ENCODE measurements at places on chromosomes 13 and 19. TPM values are rescaled to one million over a fixed set of nuclear protein-coding genes. Genes with fewer than 3 reads are reported as not detected.

GRCh38 chr13:43665388-43665787 lies 121.4 kb downstream of the ENOX1 start:
- no peak overlapping the region for H3K27ac ChIP-seq
- H3K36me3 ChIP-seq, result no peaks in the 10 kb centered on the region
- no peaks in the 10 kb centered on the region for H3K4me1 ChIP-seq
- no peak for DNase-seq
- no peaks in the 10 kb centered on the region for H3K27me3 ChIP-seq

GRCh38 chr13:57784633-57785032 lies 153.1 kb downstream of the PCDH17 start:
- H3K4me3 ChIP-seq, result no peak overlapping the region
- no peaks in the 10 kb centered on the region for H3K4me1 ChIP-seq

DNA sequence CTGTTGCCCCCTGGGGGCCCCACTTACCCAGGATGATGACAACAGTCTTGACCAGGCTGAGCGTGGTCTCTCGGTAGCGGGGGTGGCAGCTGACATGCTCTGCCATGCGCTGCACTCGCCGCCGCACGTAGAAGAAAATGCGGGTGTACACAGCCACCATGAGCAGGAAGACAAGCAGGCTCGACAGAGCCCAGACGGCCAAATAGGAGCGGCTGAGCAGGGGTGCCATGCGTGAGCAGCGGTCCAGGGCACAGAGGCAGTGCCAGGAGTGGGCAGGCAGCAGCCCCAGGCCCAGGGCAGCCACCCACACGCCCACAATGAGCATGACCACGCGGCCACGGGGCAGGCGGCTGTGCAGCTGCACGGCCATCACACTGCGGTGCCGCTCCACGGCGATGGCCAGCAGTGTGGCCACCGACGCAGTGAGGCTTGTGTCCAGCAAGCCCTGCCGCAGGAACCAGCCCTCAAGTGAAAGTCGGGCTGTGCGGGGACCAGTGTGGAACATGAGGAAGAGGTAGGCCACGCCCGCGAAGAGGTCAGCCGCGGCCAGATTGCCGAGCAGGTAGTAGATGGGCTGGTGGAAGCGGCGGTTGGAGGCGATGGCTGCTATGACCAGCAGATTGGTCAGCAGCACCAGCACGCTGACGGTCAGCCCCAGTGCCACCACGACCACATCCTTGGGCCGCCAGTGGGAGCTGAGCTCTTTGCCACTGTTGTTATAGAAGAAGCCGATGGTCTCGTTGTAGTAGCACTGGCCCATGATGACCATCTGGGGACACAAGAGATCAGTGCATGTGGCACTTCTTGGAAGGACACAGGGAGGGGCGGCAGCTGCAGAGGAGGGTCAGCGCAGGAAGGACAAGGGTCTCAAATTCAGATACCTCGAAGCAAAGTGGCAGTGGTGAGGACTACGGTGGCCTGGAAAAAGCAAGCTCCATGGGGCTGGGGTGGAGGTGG lies 1.2 kb downstream of the LPAR2 start:
- no peaks in the 10 kb centered on the region for H3K27me3 ChIP-seq
- H3K27ac ChIP-seq, result no peak overlapping the region
- H3K4me3 ChIP-seq, result peak overlapping the region; percentile 98
- no peak for DNase-seq

DNA sequence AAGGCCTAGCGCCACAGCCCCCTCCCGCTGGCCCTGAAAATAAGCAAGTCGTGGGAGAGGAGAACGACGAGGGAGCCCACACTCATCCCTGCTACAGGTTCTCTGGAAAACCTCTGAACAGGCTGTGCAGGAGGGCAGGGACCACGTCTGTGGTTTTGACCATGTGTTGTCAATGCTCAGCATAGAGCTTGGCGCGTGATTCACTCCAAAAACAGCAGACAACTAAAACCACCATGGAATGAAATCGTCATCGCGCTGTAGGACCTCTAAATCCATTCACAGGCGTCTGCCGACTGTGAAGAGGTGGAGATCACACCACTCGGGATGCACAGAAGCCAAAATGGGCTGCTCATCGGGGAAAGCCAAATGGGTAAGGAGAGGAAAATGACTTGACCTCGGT lies 121.3 kb downstream of the COL4A1 start:
- no peak for DNase-seq
- no peaks in the 10 kb centered on the region for H3K27me3 ChIP-seq
- H3K4me3 ChIP-seq, result no peak overlapping the region
- no peak overlapping the region for H3K27ac ChIP-seq
- H3K4me1 ChIP-seq, result no peaks in the 10 kb centered on the region

DNA sequence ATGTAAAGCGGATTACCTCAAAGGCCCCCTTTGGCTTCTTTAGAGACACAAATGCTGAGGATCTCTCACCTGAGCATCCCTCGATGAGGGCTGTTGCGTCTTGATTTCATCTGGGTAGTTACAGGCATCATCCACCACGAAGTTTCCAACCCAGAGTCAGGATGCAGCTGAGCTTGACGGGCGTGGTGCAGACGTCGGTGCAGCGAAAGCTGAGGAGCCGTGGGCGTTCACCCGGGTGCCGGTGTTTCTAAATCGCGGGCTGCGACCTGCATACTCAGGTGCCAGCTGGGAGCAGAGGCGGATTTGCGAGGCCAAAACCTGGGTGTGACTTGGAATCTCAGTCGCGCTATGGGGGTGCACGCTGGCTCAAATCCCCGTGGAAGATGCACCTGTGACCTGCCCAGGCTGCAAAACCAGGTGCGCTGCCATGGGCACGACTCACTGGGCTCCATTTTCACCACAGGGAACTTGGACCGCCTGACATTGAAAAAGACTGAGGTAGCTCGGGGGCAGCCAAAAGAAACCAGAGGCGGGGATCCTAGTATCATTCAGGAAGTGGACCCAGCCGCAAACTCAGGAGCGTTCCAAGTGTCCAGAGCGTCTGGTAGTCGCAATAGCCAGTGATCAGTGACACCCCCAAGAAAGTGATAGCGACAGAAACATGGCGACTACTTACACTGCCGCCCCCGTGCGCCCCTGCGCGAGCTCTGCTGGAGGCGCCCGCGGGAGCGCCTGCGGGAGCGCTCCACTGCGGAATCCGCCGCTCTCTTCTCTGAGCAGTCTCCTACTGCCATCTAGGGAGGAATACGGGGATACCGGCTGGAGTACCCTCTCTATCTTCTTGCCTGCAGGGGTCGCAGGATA lies 36.4 kb upstream of the IGFL4 start:
- 0 out of 2 replicates have a peak, but pooled peaks cover 2% of the 10 kb centered on the region for H3K4me1 ChIP-seq
- DNase-seq, result peak; percentile 89
- peak overlapping the region; percentile 83 for H3K4me3 ChIP-seq
- H3K27me3 ChIP-seq, result peaks cover 5% of the 10 kb centered on the region

- no peaks in the 10 kb centered on the region for H3K36me3 ChIP-seq
- H3K27ac ChIP-seq, result no peak overlapping the region
- DNase-seq, result no peak
- H3K4me1 ChIP-seq, result no peaks in the 10 kb centered on the region
- no peaks in the 10 kb centered on the region for H3K27me3 ChIP-seq
Measured at GRCh38 chr19:33522371-33522662, 726 bp upstream of the PEPD start.

DNA sequence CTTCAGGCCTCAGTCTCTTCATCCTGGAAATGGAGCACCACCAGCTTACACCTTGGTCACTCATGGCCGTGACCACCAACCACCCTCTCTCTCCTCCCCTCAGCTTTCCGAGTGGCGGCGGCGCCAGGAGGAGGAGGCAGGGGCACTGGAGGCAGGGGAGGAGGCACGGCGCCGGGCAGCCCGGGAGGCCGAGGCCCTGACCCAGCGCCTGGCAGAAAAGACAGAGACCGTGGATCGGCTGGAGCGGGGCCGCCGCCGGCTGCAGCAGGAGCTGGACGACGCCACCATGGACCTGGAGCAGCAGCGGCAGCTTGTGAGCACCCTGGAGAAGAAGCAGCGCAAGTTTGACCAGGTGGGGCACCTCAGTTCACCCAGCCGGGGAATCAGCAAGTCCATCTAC lies 47.7 kb downstream of the KCNC3 start:
- H3K27ac ChIP-seq, result no peak overlapping the region
- H3K36me3 ChIP-seq, result peaks cover 59% of the 10 kb centered on the region
- no peak for DNase-seq
- H3K4me1 ChIP-seq, result no peaks in the 10 kb centered on the region
- no peak overlapping the region for H3K4me3 ChIP-seq
- H3K27me3 ChIP-seq, result no peaks in the 10 kb centered on the region

DNA sequence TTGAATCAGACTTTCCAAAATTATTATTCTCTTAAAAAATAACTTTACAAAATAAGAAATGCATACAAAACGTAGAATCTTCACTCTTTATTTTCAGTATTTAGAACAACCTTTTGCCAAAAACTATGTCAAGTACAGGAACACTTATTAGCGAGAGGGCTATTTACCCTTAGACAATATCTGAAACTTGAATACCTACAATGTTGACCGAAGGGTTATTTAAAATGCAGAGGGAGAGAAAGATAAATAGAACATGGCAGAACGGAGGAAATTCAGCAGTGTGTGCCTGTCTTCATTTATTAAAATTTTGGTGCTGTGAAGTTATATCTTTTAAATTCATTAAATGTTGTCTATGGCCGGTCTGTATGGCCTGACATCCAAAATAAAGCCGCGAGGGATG lies 198.8 kb downstream of the EFNB2 start:
- no peak overlapping the region for H3K27ac ChIP-seq
- no peak for DNase-seq
- H3K27me3 ChIP-seq, result no peaks in the 10 kb centered on the region
- H3K36me3 ChIP-seq, result peaks cover 25% of the 10 kb centered on the region

DNA sequence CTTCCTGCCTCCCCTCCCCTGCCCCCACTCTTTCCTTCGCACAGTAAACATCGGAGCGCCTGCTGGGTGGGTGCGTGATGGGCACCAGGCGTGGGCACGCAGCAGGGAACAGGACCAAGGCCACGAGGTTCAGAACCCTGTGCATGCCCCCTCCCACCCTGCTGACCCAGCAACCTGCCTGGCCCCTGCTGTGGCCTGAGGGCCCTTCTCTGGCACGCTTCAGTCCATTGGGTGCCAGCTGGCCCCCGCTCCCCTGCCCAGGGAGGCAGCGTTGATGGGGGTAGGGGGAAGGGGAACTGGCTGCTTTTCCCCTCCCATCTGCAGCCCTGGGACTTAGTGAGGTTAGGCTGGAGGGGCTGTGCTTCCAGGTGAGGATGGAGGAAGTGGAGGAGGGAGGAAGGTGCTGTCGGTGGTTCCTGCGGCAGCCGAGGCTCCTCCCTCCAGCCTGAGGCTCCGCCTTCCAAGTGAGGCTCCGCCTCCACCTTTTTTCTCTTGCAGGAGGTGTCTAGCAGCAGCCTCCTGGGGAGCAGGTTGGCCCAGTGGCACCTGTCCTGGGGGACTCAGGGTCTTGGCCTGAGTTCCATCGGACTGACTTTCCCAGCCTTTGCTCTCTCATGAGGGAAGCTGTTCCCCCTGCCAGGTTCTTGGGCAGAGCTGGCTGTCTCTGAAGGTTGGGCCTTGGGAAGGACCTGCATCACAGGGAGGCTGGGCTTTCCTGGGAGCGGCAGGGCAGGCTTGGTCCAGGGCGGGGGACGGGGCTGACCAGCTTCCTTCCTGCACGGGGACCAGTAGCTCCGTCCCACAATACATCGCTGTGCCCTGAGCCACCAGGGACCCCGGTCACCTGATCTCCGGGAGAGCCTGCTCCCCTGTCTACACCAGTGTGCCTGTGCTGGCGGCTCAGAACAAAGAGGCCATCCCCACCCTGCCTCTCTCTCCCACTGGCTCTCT lies 7.3 kb downstream of the PIAS4 start:
- no peaks in the 10 kb centered on the region for H3K27me3 ChIP-seq
- H3K27ac ChIP-seq, result no peak overlapping the region
- H3K4me1 ChIP-seq, result no peaks in the 10 kb centered on the region

DNA sequence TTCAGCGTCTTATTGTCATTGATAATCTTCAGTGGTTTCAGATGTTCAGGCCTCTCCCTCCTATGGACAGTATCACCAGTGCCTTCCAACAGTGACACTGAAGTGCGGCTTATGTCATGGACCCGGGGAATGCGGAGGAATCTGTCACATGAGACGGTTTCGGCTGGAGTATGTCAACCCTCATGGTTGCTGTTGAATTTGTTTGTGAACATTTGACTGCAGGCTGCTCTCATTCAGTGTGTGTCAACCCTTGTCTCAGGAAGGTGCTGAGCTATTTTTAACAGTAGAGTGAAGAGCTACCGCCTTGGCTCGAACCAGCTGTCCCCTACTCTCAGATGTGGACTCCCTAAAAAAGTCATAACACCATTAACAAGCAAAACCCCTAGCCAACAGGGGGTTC lies 138.8 kb upstream of the RNF113B start:
- DNase-seq, result no peak
- peaks cover 20% of the 10 kb centered on the region for H3K4me1 ChIP-seq
- no peak overlapping the region for H3K4me3 ChIP-seq
- peak overlapping the region; percentile 30 for H3K27ac ChIP-seq
- H3K36me3 ChIP-seq, result peaks cover 3% of the 10 kb centered on the region

GRCh38 chr19:23882493-23882892 lies 32.2 kb upstream of the ZNF726 start:
- H3K27ac ChIP-seq, result no peak overlapping the region
- peaks cover 30% of the 10 kb centered on the region for H3K36me3 ChIP-seq
- H3K4me3 ChIP-seq, result no peak overlapping the region

DNA sequence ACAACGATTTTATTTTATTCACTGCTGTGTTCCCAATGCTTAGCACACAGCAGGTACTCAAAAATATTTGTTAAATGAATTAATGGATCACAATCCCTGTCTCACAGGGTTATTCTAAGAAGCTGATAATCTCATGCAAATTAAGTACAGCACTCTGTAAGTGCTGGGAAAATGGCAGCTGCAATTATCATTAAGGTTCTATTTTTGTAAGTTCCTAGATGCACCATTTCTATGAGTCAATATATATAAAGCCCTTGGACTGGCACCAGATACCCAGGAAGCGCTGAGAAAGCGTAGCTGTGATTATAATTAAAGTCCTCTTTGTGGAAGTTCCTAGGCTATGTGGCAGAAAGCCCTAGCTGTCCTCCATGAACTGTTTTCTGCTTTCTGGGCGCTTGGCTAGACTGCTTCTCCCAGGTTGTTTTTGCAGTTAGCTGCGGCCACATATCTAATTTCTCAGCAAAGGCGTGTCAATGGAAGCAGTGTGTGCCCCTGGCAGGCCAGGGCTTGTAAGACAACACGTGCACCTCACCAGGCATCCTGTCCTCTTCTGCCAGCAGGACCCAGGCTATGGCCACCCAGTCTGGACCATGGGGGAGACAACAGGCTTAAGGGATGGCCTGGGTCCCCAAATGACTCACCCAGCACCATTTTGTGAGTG lies 5.2 kb upstream of the SRRM5 start:
- H3K4me3 ChIP-seq, result no peak overlapping the region
- no peak overlapping the region for H3K27ac ChIP-seq
- H3K4me1 ChIP-seq, result no peaks in the 10 kb centered on the region
- H3K36me3 ChIP-seq, result peaks cover 16% of the 10 kb centered on the region
- H3K27me3 ChIP-seq, result no peaks in the 10 kb centered on the region

Gene SPIB
- 33.3 TPM for total RNA-seq

Gene ATXN8OS
- not detected for total RNA-seq

Measured in H9 (cell line).